ENCODE measurements at places on chromosomes 12 and 14. TPM values are rescaled to one million over a fixed set of nuclear protein-coding genes. Genes with fewer than 3 reads are reported as not detected.

Gene GUCY2C
- not detected for total RNA-seq

Gene SERPINA5
- 0.33 TPM for total RNA-seq

Gene GAS2L3
- total RNA-seq, result 10.2 TPM

Gene AMN
- total RNA-seq, result 0.21 TPM

Gene LRIG3
- 6.0 TPM for total RNA-seq

Gene PIK3C2G
- total RNA-seq, result not detected

Gene INHBE
- total RNA-seq, result 0.12 TPM

Gene NT5DC3
- total RNA-seq, result 7.6 TPM

Gene PRIMA1
- total RNA-seq, result 0.24 TPM

Gene PTPN21
- 6.0 TPM for total RNA-seq

Gene C3AR1
- not detected for total RNA-seq

Gene TECPR2
- total RNA-seq, result 7.2 TPM

Gene KRT75
- total RNA-seq, result 0.19 TPM

Gene B4GALNT1
- total RNA-seq, result 37.8 TPM

Gene EXD2
- 11.6 TPM for total RNA-seq

All from A549 treated with RU486 at 1 μM for 4 hours (cell line).